ENCODE measurements at places on chromosomes 6 and 20.

- DNase-seq: no peak
Measured at GRCh38 chr20:45672765-45673164, 2.7 kb upstream of the WFDC11 start.

GRCh38 chr6:7202950-7203349 is 95.2 kb downstream of the RREB1 start:
- DNase-seq: no peak

GRCh38 chr20:37358366-37359150 is 12.6 kb downstream of the SRC start:
- DNase-seq: no peak

DNA sequence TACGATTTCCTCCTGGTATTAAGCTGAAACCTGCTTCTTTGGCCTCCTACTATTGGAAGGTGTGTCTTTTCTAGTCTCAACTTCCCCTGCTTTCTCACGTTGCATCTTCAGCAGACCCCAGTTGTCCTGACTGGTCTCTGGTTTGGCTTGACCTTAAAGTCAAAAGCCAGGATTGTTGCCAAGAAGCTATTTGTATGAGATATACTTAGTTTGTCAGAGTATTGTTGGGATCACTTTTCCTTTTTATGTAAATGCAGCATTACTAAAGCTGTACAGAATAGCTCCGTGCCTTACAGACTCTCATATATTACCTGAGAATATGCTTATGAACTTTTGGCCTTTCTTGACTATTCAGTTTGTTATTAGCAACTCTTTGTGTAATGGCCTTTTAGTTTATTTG is 61.1 kb downstream of the TSPYL4 start:
- DNase-seq: no peak

DNA sequence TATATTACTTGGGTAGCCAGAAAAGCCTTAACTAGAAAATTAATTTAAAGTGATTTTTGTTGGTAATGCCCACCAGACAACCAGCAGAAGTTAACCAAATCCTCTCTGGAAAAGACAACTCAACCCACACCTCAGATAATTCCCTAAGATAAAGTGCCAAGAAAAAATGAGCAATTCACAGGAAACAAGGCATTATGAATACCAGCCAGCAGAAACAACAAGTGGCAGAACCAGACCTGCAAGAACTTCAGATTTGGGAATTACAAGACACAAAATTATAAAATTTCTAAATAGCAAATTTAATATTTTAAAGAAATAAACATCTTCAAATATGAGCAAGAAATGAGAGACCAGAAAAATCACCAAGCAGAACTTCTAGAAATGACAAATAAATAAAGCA is 80.0 kb upstream of the MRPS10 start:
- DNase-seq: no peak

DNA sequence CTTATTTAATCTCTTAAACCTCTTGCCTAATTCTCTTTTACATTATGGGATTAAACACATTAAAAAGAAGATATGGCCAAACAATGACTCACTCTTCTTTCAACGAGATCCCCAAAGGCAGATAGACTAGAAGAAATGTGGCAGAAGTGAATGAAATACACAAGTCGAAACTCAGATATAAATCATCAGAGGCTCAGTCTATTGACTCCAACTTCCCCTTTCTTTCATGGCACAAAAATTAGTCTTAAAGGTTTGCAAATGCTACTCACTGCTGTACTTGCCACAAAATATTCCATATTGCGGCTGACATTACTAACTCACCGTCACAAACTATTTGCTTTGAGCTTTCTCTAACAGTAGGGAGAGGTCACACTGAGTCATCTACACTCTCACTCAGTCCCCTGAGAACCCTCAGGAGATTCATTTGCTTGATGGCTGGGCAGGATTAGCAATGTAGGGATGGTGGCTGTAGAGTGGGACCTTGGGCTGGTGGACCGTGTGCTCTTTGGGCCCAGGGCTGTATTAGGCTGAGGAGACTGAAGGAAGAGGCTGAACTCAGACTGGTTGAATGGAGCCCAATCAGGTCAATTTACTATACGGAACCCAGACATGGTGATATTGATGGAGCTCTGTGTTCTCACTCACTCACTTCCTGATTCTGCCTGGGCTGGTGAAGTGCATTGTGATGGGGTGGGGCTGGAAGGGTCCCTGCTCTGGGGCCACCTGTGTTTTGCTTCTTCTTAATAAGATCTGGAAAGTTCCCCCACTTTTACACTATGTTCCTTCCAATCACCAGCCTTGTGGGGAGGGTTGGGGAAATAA is 42.8 kb upstream of the UBR2 start:
- DNase-seq: no peak

DNA sequence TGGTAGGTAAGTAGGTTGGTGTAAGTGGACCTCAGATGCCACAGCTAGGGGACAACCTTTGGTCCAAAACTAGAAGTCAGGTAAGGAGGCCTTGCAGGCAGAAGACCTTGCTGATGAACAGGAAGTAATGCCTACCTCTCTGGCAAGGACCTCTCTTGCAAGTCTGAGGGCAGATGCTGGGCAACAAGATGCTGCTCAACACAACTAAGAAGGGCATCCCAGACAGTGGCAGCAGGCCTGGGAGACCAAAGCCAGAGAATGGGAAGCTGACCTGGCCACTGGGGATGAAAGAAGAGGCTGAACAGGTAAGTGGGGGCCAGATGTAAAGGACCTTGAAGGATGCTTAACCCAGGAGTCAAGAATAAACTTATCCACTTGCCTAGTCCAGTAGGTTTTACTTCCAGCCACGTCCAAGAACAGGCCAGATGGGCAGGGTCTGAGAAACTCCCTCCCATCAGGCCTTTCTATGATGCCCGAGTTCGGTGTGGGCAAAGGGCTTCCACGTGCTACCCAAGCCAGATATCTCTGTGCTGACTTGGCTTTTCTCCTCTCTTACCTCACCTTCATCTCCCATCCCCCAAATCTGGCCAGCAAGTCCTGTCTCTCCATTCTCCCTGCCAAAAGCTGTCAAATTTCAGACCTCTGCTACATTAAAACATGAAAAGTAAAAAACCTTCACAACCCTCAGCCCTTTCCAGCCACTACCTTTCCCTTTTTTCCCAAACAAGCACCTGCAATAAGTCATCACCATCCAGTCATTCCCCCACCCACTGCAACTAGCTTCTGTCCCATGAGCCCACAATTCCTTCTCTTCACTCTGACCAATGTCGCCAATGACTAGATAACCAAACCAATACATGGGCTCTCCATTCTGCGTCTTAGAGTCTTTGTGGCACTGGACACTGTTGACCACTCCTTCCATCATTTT is 11.5 kb upstream of the PLCG1 start:
- no peak for DNase-seq

DNA sequence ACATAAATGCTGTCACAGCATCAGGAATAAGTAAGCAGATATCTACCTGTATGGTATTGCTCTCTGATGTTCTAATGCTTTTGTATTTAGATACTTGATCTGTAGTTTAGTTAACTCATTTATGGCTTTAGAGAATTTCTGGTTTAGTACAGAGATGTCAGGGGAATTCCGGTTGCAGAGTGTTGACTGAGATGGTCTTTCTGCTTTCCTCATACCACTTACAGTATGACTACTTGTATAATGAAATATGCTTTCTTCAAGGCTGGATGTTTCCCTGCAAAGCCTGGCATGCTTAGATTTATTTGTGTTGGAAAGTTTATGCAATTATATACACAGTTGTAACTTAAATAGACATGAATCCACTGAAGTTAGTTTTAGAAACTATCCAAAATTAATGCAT is 278.4 kb downstream of the CDH26 start:
- DNase-seq: no peak

- DNase-seq: no peak
Measured at GRCh38 chr6:105791583-105792318, 294.4 kb upstream of the PRDM1 start.
